ENCODE measurements at places on chromosomes 1 and 21.

- no peak for DNase-seq
These were observed 372.8 kb downstream of the PTBP2 start for GRCh38 chr1:97094247-97094972.

- DNase-seq = no peak
These were observed 15.9 kb upstream of the GALNT2 start for GRCh38 chr1:230050973-230051735.

GRCh38 chr1:25033828-25034705, 104.0 kb upstream of the RUNX3 start:
- DNase-seq = no peak

- no peak for DNase-seq
These were observed 9.0 kb upstream of the MYOM3 start for GRCh38 chr1:24120965-24121364.

GRCh38 chr1:17826165-17826488, 71.0 kb downstream of the ACTL8 start:
- DNase-seq = no peak

DNA sequence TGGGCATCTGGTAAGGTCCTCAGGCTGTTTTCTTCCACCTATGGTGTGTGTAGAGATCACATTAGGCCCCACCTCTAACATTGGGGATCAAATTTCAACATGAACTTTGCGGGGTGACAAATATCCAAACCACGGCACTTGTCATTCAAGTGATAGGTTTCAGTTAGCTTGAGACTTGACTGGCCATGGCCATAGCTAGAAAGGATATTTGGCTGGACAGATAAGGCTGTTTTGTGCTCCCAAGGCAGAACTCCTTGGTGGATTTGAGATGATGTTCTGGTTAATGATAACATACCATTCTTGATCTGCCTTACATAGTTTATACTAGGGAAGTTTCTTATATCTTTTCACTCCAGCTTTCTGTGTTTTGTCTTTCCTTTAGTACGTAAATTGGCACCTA, 48.5 kb downstream of the CELF3 start:
- no peak for DNase-seq

GRCh38 chr1:151681923-151682322, 34.7 kb downstream of the CELF3 start:
- no peak for DNase-seq

- no peak for DNase-seq
These were observed 663.7 kb downstream of the ADGRL2 start for GRCh38 chr1:82464362-82465001.

DNA sequence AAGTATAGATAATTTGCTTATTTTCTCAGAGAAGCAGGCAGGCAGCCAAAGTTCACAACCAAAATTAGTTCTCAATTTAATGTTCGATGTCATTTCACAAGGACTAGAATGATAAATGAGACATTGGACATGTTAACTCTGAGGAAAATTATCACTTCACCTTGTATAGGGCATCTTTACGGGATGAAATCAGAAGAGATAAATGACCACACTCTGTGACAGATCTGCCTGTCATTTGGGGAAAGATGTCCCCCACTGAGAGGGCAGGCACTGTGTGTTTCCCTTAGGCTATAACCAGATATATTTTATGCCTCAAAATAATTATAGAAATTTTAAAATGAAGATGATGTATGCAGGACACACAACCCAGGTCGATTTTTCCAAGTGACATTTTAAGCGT, 642.9 kb downstream of the BRINP3 start:
- no peak for DNase-seq

GRCh38 chr1:192939440-192939839, 119.7 kb downstream of the UCHL5 start:
- no peak for DNase-seq

- DNase-seq = no peak
These were observed 33.2 kb upstream of the CDC42BPA start for GRCh38 chr1:227351443-227351842.

- no peak for DNase-seq
These were observed 92.3 kb upstream of the TARDBP start for GRCh38 chr1:10920063-10920626.

- no peak for DNase-seq
These were observed 13.9 kb downstream of the SERTAD4 start for GRCh38 chr1:210246447-210246846.

DNA sequence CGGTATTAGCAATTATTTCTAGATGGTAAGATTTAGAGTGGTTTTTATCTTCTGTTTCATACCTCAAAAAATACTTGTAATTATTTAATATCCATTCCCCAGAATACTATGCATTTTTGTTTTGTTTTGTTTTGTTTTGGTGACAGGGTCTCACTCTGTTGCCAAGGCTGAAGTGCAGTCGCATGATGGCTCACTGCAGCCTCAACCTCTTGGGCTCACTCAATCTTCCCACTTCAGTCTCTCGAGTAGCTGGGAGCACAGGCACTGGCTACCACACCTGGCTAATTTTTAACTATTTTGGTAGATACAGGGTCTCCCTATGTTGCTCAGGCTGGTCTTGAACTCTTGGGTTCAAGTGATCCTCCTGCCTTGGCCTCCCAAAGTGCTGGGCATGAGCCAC, 252.7 kb downstream of the AKT3 start:
- DNase-seq = no peak

- peak; percentile 64 for DNase-seq
These were observed 40.2 kb downstream of the FASLG start for GRCh38 chr1:172699111-172699510.

GRCh38 chr1:243705585-243705984, 144.5 kb downstream of the AKT3 start:
- no peak for DNase-seq

GRCh38 chr1:66503841-66504470, 30.0 kb upstream of the SGIP1 start:
- DNase-seq = no peak

- DNase-seq = no peak
These were observed 24.1 kb downstream of the FAM163A start for GRCh38 chr1:179767177-179767581.

- DNase-seq = no peak
These were observed 55.7 kb upstream of the UBE2U start for GRCh38 chr1:64147759-64148158.

- DNase-seq = no peak
These were observed 6.4 kb downstream of the ITGB2 start for GRCh38 chr21:44914176-44914874.

- DNase-seq = no peak
These were observed 2.0 kb downstream of the TMEM63A start for GRCh38 chr1:225880222-225880588.

- no peak for DNase-seq
These were observed 35.5 kb upstream of the SLC19A2 start for GRCh38 chr1:169521226-169521625.

- no peak for DNase-seq
These were observed 394.8 kb downstream of the MATN1 start for GRCh38 chr1:30328401-30329262.

DNA sequence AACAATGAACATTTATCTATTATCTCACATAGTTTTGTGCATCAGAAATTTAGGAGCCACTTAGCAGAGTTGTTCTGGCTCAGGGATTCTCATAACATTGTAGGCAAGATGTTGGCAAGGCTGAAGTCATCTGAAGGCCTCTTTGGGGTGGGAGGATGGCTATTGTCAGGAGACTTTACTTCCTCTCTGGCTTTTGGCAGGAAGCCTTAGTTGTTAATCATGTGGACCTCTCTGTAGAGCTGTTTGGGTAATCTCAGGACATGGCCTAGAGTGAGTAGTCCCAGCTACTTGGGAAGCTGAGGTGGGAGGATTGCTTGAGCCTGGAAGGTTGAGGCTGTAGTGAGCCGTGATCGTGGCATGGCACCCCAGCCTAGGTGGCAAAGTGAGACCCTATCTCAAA, 40.2 kb downstream of the RASAL2 start:
- no peak for DNase-seq

- DNase-seq = no peak
These were observed 48.7 kb upstream of the PLA2G4A start for GRCh38 chr1:186780076-186780475.

GRCh38 chr21:46157396-46157986, 2.1 kb upstream of the FTCD start:
- DNase-seq = no peak

DNA sequence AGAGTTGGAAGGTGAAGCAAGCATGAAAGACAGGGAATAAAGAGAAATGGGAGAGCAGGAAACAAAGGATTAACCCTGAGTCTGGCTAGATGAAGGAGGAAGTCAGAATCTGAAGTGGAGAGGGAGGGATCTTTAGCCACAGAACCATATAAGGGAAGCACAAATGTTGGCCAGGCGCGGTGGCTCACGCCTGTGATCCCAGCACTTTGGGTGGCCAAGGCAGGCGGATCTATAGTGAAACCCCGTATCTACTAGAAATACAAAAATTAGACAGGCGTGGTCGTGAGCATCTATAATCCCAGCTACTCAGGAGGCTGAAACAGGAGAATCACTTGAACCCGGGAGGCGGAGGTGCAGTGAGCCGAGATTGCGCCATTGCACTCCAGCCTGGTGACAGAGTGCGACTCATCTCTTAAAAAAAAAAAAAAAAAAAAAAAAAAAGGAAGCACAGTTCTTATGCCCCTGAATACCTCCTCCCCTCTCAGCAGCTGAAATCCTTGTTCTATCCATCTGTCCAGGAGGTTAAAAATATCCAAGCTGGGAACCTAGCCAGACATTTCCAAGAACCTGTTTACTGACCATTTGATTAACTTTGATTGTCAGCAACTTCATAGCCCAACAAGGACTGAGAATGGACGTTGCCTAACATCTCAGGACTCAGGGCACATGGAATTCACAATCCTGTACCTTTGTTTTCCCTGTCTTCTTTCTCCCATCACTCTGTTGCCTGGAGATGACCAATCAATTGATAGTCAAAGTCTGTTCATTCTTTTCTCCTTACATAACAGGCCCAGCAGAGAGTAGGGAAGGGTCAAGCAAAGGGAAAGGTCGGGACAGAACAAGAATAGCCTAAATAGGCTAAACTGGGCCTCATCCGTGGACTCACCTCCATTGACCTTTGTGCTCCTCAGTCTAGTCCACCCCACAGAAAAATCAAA, 10.6 kb downstream of the TXNIP start:
- no peak for DNase-seq

DNA sequence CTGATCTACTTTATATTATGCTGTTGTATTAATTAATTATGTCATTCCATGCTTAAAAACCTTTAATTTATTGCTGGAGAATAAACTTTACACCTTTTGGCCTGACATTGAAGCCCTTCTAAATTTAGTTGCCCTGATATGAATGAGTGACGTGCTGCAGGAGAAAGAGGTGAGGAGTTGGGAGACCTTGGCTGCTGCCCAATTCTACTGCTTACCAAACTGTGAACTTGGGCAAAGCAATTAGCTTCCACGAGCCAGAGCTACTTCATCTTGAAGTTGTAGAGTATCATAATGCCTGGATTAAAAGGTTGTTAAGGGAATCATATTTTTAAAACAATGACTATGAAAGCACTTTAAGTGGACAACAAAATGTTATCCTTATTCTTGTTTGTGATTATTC, 126.8 kb upstream of the DEPDC1 start:
- no peak for DNase-seq

DNA sequence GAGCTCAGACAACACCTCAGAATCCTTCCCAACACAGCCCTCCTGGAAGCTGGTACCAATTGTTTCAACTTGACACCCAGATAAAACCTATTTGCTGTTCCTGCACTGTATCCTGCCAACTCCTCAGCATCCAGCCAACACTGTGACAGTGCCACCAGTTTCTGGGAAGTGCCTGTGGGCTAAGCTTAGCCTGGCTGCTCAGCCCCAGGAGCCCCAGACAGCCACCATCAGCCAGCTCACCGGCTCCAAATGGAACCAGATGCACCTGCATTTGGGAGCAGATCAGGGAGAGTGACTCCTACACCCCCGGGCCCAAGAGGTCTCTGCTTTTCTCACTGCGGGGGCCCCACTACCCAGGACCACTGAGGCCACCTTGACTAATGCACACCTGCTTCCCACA, 24.9 kb downstream of the KCNN3 start:
- no peak for DNase-seq
